ENCODE measurements at places on chromosomes 2 and 18.

DNA sequence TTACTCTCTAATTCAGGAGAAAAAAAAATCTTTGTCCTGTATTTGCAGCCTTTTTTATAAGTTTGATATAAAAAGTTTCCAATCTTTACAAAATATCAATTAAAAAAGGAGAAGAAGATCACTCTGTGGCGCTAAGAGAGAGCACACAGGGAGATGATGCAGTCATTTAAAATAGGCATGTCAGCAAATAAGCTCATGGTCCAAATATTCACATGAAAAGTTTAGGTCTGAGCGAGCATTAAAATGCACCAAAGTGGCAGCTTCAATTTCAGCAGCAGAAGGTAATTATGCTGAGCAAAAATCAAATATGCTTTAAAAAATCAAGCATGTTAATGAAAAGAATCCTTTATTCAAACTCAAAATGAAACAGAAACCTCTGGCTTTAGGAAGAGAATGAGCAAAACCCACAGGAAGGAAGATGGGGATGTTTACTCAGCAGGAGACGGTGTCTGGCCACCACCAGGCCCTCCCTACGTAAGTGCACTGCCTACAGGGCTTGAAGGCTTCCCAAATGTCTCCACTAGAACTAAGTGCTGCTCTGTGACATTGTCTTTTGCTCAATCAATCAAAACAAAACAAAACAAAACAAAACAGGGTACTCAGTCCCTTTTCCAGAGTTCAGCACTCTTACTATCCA is 120.4 kb downstream of the L3MBTL4 start:
- DNase-seq, result no peak

DNA sequence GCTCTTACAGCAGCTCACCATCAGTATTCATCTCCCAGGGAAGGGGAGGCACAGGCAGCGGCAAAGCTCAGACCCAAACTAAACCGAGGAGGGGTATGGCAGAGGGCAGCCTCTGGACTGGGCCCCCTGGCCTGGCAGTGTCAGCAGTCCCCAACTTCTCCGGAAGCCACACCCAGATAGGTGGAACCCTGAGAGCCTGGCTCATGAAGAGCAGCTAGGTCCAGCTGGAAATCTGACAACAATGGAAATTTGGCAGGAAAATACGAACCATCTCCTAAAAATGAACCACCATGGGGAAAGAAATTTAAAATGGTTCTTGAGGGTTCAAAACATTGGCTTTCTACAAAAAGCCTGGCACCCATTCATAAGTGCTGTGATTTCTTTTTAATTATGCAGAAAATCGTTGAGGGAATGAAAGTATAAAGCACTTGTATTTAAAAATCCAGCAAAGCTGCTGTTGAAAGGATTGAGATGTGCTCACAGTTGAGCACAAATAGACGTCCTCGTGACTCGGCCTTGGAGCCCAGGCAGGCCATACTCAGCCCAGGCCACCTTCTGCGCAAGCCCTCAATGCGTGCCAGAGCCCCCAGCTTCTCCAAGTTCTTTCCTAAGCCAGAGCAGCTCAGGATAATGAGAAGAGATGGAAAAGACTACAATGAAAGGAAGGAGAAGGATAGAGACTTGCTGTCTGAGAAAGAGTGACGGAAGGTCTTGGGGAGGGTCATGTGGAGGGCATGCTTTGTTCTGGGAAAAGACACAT is 93.0 kb downstream of the COL6A3 start:
- no peak for DNase-seq

- DNase-seq, result no peak
Observed at GRCh38 chr2:98632351-98632750, 24.0 kb downstream of the UNC50 start.

GRCh38 chr18:62288665-62289008 is 36.5 kb upstream of the TNFRSF11A start:
- no peak for DNase-seq

DNA sequence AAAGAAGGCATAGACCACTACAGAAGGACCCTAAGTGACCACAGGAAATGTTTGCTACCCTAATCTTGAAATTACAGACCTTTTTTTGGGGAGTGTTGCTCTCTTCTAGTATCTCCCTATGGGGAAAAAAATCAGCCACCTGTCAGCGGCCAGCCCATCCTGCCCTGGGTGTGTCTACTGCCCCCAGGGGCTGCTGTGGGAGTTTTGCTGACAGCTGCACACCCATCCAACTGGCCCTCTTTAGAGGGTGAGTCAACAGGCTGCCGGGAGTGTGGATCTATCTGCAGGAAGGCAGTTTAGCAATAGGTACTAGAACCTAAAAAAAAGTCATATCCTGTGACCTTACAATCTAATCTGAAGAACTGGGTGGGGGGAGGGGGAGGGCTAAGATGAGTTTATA is 796 bp upstream of the DYSF start:
- DNase-seq, result no peak

- DNase-seq, result no peak
Observed at GRCh38 chr2:9153643-9153980, 53.0 kb upstream of the ASAP2 start.

DNA sequence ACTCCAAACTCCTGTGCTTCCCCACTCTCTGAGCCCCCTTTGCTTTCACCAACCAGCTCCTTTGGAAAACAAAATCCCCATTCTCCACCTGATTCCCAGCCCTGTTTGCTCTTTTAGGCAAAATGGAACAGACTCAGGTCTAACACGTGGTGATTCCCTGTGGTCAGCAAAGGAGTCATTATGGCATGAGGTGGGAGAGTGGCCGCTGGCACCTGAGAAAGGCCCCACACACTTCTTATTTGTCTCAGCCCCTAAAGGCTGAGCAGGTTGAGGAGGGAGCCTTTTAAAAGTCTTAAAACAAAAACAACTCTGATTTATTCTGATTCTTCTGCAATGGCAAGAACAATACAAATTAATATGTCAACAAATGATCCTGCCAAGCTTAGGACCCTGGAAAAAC is 401.2 kb downstream of the TNS1 start:
- DNase-seq, result no peak

- no peak for DNase-seq
Observed at GRCh38 chr2:141767051-141767450, 363.8 kb downstream of the LRP1B start.

DNA sequence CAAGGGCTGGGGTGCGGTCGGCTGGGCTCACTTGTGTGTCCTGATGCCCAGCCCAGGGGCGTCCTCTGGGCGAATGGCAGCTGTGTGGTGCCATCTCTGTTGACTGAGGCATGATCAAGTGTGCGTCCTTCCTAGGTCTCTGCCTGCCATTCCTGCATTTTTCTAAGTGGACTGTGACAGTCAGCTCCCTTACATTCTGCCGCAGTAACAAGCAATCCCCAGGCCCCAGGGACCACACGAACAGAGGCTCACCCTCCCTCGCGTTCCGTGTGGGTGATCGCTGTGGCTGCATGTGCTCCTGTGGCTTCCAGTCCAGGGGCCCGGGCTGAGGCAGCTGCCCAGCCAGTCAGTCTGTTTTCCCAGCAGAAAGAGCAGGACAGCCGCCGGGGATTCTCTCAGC is 17.8 kb downstream of the D2HGDH start:
- DNase-seq, result no peak

- no peak for DNase-seq
Observed at GRCh38 chr2:234420408-234420807, 76.5 kb downstream of the ARL4C start.

DNA sequence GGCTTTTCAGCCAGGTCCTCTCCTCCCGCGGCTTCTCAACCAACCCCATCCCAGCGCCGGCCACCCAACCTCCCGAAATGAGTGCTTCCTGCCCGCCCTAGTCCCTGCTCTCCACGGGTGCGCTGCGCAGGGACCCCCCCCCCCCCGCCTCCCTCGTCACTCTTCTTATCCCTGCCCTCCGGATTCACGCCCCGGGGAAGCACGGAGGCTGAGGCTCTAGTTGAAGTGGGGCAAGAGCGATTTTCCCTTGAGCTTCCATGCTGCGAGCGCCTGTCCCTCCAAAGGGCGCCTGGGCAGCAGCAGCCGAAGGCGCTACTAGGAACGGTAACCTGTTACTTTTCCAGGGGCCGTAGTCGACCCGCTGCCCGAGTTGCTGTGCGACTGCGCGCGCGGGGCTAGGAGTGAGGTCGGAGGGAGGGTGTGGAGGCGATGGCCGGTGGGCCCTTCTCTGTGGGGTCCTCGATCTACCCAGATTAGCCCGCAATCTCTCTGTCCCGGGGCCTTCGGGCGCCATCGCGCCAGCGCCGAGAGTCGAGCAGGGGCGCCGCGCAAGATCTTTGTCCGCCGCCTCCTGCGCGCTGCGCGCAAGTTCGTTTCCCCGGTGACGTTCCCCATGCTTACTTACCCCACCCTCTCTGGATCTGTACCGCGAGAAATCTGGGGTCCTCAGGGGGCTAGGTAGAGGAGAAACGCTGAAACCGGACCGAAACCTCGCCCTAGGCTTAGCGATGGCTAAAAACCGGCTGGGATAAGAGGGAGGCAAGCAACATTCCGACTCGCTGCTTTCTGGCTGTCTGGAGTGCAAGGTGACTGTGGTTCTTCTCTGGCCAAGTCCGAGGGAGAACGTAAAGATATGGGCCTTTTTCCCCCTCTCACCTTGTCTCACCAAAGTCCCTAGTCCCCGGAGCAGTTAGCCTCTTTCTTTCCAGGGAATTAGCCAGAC is 677 bp downstream of the GAD1 start:
- DNase-seq, result no peak

- DNase-seq, result no peak
Observed at GRCh38 chr2:79774016-79774415, 261.2 kb downstream of the CTNNA2 start.

DNA sequence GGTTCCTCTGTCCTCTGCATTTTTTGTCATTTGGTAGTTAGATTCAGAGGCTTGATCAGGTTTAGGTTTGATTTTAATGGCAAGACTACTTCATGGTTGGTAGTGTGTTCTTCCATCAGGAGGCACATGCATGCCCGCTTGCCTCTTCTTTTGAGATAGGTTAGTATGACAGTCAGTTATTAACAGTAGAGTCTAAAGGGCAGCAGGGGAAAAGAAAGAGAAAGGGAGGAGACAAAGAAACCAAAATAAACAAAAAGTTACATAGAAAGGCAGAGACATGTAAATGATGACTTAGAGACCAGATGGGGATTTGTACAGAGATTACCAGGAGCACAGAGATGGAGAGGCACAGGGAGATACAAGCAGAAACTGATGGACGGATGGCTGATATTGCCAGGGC is 10.2 kb upstream of the RMP24 start:
- DNase-seq, result no peak

- no peak for DNase-seq
Observed at GRCh38 chr18:12606592-12607315, 51.2 kb downstream of the SPIRE1 start.

GRCh38 chr2:230439590-230439989 is 23.6 kb downstream of the SP100 start:
- DNase-seq, result no peak

- no peak for DNase-seq
Observed at GRCh38 chr2:229199267-229199666, 71.8 kb downstream of the PID1 start.

DNA sequence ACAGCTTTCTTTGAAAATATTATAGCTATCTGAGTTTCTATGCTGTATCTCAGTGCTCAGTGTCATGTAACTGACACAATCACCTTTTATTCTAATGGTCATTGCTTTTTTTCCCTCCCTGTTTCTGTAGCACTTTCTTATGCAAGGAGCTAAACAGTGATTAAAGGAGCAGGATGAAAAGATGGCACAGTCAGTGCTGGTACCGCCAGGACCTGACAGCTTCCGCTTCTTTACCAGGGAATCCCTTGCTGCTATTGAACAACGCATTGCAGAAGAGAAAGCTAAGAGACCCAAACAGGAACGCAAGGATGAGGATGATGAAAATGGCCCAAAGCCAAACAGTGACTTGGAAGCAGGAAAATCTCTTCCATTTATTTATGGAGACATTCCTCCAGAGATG is 56.4 kb downstream of the SCN2A start:
- DNase-seq, result no peak

DNA sequence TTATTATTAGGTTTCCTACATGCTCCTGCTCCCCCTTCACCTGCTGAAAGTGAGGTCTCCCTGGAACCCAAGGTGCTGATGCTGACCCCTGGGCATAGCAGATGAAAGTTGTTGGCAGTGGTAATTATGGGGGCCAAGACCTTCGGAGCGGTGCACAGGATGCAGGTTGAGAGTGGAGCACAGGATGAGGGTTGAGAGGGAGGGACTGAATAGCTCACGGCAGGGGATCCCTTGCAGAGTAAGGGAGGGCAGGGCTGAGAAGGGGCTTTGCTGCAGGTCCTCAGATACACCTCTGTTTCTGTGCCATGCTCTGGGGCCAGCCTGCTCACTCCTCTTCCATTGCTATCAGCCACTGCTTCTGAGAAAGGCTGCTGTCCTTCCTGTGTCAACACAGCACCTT is 163.3 kb downstream of the FHOD3 start:
- DNase-seq, result no peak

DNA sequence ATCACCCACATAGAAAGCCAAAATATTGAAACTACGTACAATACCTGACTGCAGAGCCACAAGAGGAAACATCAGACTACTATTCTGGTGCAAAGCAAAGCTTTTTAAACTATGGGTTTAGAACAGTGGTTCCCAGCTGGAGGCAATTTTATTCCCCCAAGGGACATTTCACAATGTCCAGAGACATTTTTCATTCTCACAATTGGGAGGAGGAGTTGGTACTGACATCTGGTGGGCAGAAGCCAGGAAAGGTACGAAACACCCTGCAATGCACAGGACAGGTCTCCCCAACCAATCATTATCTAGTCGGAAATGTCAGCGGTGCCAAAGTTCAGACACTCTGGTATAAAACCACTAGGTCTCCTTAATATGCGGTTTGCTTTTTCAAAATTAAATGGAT is 88.4 kb upstream of the ARL5A start:
- no peak for DNase-seq

DNA sequence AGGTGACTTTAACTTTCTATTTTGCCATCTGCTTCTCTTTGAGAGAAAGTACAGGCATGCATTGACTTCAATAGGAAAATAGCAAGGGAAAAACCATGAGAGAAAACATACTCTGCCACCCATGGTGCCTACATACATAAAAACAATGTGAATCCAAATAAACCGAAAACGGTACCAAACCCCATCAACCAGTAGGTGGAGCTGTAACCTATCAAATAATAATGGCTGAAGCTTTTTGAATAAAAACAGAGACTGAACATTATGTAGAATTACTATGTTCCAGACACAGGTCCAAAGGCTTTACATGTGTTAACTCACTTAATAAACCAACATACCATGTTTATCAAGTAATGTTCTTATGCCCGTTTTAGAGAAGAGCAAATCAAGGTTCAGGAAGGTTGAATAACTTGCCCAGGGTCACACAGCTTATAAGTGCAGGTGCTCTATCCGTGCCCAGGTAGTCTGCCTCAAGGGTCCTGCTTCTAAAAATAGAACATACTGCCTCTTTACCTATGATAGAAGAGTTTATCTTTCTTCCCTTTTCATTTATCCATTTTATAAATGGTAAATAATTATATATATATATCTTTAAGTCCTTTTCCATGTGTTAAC is 293.9 kb upstream of the SYT4 start:
- DNase-seq, result no peak

DNA sequence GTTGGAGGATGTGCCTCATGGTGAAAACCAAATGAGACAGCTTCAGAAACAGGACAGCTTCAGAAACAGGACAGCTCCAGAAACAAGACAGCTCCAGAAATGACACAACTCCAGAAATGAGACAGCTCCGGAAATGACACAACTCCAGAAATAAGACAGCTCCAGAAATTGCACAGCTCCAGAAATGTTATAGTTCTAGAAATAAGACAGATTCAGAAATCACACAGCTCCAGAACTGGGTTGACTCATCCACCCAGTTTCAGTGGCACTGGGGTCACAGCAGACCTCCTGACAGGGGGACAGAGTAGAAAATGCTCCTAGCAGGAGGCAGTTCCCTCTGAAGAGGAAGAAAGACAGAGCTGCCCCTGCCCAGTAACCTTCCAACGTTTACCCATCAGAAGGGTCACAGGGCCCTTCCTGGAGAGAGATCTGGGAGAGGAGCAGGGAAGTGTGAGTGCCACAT is 26.9 kb upstream of the COL6A3 start:
- DNase-seq, result no peak
